ENCODE measurements at places on chromosomes 7 and 10. TPM values are rescaled to one million over a fixed set of nuclear protein-coding genes. Genes with fewer than 3 reads are reported as not detected.

The PSD gene
- 32.5 TPM for total RNA-seq

The TMEM225B gene
- not detected for total RNA-seq

The EXOC6 gene
- 8.9 TPM for total RNA-seq

The NSUN5 gene
- 6.7 TPM for total RNA-seq

The CACNB2 gene
- 11.7 TPM for total RNA-seq

DNA sequence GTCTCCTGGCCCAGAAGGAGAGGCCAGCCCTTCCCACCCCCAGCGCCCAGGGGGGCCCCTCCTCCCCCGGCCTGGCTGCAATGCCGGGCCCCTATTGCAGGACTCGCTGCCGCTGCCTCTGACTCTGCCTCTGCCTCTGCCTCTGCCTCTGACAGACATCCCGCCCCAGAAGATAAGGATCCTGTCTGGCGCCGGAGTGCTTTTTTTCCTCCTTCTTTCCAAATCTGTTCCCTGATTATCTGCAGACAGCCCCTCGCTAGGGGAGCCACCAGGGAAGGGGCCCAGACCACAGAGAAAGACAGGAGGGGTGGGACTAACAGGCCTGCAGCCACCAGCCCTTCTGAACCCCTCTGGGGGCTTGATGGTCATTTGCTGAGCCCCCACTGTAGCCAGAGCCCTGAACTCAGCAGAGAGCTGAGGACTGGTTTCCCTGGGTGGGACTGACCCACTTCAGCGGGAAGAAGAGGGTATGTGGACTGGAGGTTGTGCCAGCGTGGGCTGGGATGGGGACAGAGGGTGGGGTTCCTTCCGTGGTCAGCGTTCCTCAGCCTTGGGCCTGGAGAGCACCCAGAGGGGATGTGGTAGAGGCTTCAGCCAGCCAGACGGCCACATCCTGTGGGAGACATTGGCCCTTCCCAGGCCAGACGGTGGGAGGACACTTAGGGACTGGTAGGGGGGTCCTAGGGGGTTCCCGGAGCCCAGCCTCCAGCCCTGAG lies 22.8 kb downstream of the UNC5B start:
- H3K4me1 ChIP-seq: peaks cover 50% of the 10 kb centered on the region
- H3K27me3 ChIP-seq: no peaks in the 10 kb centered on the region
- H3K4me3 ChIP-seq: no peak overlapping the region
- DNase-seq: peak; percentile 72
- no peaks in the 10 kb centered on the region for H3K36me3 ChIP-seq

GRCh38 chr10:99285881-99286280 lies 43.3 kb upstream of the CNNM1 start:
- DNase-seq: no peak
- no peaks in the 10 kb centered on the region for H3K4me1 ChIP-seq

DNA sequence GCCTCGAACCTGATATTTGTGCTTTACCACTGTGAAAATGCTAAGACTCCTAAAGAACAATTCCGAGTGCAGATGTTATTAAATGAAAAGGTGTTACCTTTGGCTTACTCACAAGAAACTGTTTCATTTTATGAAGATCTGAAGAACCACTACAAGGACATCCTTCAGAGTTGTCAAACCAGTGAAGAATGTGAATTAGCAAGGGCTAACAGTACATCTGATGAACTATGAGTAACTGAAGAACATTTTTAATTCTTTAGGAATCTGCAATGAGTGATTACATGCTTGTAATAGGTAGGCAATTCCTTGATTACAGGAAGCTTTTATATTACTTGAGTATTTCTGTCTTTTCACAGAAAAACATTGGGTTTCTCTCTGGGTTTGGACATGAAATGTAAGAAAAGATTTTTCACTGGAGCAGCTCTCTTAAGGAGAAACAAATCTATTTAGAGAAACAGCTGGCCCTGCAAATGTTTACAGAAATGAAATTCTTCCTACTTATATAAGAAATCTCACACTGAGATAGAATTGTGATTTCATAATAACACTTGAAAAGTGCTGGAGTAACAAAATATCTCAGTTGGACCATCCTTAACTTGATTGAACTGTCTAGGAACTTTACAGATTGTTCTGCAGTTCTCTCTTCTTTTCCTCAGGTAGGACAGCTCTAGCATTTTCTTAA lies 47.7 kb downstream of the MINPP1 start:
- H3K27ac ChIP-seq: no peak overlapping the region
- H3K27me3 ChIP-seq: no peaks in the 10 kb centered on the region
- H3K4me1 ChIP-seq: no peaks in the 10 kb centered on the region
- H3K4me3 ChIP-seq: no peak overlapping the region
- H3K36me3 ChIP-seq: peaks cover 17% of the 10 kb centered on the region

DNA sequence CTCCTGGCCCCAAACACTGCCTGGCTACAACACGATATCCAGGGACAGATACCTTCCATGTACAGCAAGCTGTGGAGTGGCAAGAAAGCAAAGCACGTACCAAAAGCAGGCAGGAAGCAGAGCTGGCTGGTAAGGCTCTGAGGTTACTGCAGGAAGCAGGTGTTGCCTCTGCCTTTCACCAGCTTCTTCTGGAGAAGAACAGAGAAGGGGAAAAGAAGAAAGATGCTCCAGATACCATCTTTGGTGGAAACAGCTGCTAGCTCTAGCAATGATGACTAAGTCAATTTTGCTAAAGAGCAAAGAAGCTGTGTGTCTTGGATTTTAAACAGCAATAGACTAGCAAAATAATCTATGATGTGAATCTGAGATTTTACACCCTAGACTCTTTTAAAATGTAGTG lies 34.9 kb upstream of the PRSS1 start:
- H3K4me1 ChIP-seq: no peaks in the 10 kb centered on the region
- no peak overlapping the region for H3K4me3 ChIP-seq
- DNase-seq: peak; percentile 25
- no peaks in the 10 kb centered on the region for H3K27me3 ChIP-seq
- no peaks in the 10 kb centered on the region for H3K36me3 ChIP-seq

GRCh38 chr10:112722758-112723157 lies 227.3 kb upstream of the TCF7L2 start:
- no peak overlapping the region for H3K4me3 ChIP-seq
- no peaks in the 10 kb centered on the region for H3K4me1 ChIP-seq
- H3K27me3 ChIP-seq: no peaks in the 10 kb centered on the region
- H3K27ac ChIP-seq: no peak overlapping the region
- no peaks in the 10 kb centered on the region for H3K36me3 ChIP-seq

DNA sequence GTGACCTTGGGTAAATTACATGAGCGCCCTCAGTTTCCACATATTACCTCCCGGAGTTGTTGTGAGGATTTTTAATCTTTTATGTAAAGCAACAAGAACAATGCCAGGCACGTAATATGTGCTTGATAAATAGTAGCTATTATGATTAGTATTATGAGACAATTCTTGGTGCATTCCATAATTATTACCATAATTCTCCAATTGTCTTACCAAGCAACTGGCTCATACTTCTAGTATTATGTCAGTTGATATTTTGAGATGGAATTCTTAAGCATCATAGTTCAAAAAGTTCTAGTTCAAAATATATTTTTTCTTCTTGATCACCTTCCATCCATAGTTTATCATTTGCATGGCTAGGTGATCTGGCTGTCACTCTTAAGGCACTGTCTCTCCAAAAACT lies 259.0 kb downstream of the BBS9 start:
- no peaks in the 10 kb centered on the region for H3K4me1 ChIP-seq
- H3K27me3 ChIP-seq: no peaks in the 10 kb centered on the region
- H3K27ac ChIP-seq: no peak overlapping the region
- H3K36me3 ChIP-seq: peaks cover 24% of the 10 kb centered on the region

GRCh38 chr10:70913893-70914240 lies 25.5 kb upstream of the PCBD1 start:
- no peak overlapping the region for H3K4me3 ChIP-seq
- H3K27me3 ChIP-seq: peaks cover 7% of the 10 kb centered on the region
- H3K36me3 ChIP-seq: no peaks in the 10 kb centered on the region
- no peak for DNase-seq
- no peak overlapping the region for H3K27ac ChIP-seq

DNA sequence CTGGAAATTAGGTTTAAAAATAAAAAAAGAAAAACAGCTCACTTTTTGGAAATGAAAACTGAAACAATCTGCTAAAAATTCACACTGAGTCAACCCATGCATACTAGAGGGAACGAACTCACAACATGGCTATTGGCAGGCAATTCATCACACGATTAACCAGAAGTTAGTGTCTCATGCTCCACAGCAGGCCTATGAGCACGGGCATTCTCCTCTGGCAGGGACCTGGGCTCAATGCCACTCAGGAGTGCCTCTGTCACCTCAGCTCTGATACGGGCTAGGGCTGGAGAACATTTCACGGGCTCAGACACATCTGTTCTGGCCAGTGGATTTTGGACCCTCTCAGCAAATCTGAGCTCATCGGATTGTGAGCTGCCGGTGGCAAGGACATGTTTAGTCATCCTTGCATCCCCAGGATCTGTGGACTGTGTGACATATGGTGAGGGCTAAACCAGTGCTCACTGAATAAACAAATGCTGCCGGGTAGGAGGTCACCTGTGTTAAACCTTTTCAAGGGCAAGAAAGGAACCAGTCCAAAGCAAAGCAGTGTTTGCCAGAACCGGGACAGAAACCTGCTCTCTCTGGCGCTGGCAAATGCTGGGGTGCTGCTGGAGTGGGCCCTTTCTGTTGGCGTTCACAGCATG lies 40.1 kb downstream of the POLR3A start:
- H3K4me3 ChIP-seq: no peak overlapping the region
- no peaks in the 10 kb centered on the region for H3K27me3 ChIP-seq
- H3K36me3 ChIP-seq: peaks cover 100% of the 10 kb centered on the region
- DNase-seq: peak; percentile 60
- no peaks in the 10 kb centered on the region for H3K4me1 ChIP-seq

- no peaks in the 10 kb centered on the region for H3K4me1 ChIP-seq
- peaks cover 42% of the 10 kb centered on the region for H3K27me3 ChIP-seq
- H3K4me3 ChIP-seq: no peak overlapping the region
- H3K27ac ChIP-seq: no peak overlapping the region
Measured at GRCh38 chr10:130934293-130935127, 377.0 kb downstream of the TCERG1L start.

DNA sequence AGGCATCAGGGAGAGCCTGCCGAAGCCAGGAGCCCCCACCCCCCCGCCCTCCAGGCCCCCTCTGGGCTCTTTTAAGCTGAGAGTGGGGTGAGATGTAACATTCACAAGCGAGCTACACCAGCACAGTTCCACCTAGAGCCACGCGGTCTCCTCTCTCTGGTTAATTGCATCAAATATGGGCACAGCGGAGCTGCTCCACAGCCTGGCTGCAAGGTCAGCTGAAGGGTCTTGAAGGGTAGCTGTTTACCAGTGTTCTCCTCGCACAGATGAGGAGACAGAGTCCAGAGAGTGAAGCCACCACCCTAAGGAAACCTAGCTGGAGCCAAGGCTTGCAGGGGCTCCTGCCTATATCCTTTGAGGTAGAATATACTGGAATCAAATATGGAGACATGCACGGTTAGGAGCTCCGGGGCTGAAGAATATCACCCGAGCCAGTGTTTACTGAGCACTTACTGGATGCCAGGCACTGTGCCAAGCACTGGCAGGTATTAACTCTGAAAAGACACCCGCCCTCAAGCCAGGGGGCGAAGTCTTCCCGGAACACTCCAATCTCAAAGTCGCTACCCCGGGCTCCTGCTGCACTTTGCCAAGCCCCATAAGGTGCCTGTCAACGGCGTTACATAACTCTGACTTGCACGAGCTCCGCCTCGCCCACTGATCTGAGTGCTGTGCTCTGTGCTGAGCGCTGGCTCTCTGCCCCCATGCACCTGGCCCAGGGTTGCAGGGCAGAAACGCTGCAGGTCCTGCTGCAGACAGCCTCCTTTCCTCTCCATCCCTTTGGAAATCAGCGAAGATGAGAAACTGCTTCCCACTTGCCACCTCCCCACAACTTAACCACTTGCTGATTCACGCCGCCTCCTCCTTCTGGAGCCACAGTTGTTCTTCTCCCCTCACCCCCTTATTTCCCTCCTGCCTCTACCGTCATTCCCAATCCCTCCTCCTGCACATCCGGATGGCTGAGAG lies 5.4 kb downstream of the CHST15 start:
- H3K4me3 ChIP-seq: no peak overlapping the region
- no peak for DNase-seq
- H3K4me1 ChIP-seq: peaks cover 81% of the 10 kb centered on the region
- H3K27ac ChIP-seq: peak overlapping the region; percentile 14
- peaks cover 32% of the 10 kb centered on the region for H3K27me3 ChIP-seq
- no peaks in the 10 kb centered on the region for H3K36me3 ChIP-seq

GRCh38 chr10:51585742-51586141 lies 113.7 kb downstream of the CSTF2T start:
- H3K4me1 ChIP-seq: no peaks in the 10 kb centered on the region
- no peak for DNase-seq
- no peak overlapping the region for H3K4me3 ChIP-seq
- no peaks in the 10 kb centered on the region for H3K36me3 ChIP-seq
- no peak overlapping the region for H3K27ac ChIP-seq

DNA sequence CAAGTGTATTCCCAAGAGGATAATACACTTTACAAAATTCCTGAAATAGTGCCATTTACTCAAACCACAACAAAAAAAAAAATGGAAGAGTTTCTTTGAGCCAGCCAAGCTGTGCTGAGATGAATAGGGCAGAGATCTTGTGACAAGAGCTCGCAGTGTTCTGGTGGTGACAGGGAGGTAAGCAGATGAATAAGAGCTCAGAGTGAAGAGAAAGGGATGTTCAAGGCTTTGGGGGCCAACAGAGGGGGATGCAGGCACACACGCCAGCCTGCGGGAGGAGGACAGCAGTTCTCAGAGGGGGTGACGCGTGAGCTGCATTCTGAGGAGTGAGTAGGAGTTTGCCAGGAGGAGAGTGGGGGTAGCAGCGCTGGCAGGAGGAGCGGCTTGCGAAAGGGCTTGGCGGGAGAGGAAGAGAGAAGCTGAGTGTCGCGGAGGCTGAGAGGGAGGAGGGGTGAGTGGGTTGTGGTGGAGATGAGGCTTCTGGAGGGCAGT lies 194.4 kb upstream of the IMMP2L start:
- peaks cover 13% of the 10 kb centered on the region for H3K4me1 ChIP-seq
- no peaks in the 10 kb centered on the region for H3K27me3 ChIP-seq
- DNase-seq: peak; percentile 50
- peaks cover 7% of the 10 kb centered on the region for H3K36me3 ChIP-seq
- no peak overlapping the region for H3K27ac ChIP-seq

DNA sequence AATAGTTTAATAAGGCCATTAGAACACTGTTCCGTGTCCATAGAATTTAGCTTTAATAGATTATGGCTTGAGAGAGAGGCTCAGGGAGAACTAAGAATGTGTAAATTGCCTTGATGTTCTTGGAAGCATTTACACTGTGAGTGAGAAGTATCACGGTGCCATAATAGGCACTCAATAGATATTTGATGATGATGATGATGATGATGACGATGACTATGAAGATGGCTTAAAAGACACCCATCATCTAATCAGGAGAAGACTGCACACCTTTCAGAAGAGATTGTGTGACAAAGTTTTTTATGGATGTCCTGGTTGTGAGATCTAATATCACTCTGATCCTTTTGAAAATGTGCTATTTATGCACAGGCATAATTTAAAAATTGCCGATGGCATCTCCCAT lies 264.2 kb downstream of the GLI3 start:
- no peak overlapping the region for H3K4me3 ChIP-seq
- peaks cover 14% of the 10 kb centered on the region for H3K36me3 ChIP-seq
- H3K27me3 ChIP-seq: no peaks in the 10 kb centered on the region

- peak overlapping the region; percentile 65 for H3K27ac ChIP-seq
- H3K4me3 ChIP-seq: no peak overlapping the region
- no peaks in the 10 kb centered on the region for H3K27me3 ChIP-seq
- H3K4me1 ChIP-seq: no peaks in the 10 kb centered on the region
- no peaks in the 10 kb centered on the region for H3K36me3 ChIP-seq
Measured at GRCh38 chr10:77629775-77630506, 7.7 kb downstream of the KCNMA1 start.
